ENCODE measurements at places on chromosomes 6 and 20.
A peak's percentile ranks its signal among the peaks of the same experiment; 100 is the strongest.

GRCh38 chr20:38392356-38392755 lies 42.8 kb downstream of the SNHG17 start:
- no peak for DNase-seq

- DNase-seq, result peak; percentile 70
Measured at GRCh38 chr6:45049188-45049843, 278.8 kb upstream of the RUNX2 start.

GRCh38 chr6:112061605-112062004 lies 7.7 kb downstream of the CCN6 start:
- DNase-seq, result peak; percentile 68

- DNase-seq, result no peak
Measured at GRCh38 chr6:107757910-107758309, 66.2 kb downstream of the SCML4 start.

DNA sequence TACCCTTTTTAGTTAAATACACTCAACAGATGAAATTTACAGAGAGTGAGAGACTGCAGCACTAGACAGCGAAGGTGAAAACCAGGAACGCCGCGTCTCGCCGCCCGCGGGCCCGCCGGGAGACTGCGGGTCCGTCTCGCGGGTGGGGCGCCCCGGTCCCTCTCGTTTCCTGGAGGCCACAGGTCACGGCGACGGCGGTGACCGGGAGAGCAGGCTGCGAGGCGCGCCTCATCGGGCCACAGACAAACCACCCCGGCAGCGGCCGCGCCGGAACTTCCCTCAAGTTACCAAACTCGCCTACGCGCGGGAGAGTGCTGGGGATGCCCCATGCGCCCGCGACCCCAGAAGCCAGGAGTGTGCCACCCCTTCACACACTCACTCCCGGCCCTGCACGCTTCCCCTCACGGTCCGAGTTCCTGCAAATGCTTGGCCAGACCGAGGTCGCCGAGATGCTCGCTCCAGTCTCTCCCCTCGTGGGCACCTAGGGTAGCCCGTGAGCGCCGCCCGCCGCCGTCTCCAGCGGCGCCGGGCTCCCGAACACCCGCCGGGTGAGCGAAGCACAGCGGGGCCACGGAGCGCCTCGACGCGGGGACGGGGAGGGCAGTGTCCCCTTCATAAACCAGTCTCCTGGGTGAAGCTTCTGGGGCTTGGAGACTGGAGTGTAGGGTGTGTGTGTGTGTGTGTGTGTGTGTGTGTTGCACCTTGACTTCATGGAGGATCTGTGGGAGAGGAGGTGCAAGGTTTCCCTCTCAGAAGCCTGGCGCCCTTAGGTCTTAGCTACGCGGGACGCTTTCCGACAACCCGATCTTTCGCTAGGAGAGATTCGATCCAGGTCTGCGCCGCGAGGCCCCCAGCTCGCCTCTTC lies 1.4 kb downstream of the BACH2 start:
- no peak for DNase-seq

- DNase-seq, result no peak
Measured at GRCh38 chr20:31681769-31682168, 40.9 kb downstream of the BCL2L1 start.

GRCh38 chr6:112004201-112005012 lies 49.5 kb upstream of the CCN6 start:
- no peak for DNase-seq

GRCh38 chr6:129711271-129711631 lies 1.3 kb upstream of the ARHGAP18 start:
- no peak for DNase-seq

DNA sequence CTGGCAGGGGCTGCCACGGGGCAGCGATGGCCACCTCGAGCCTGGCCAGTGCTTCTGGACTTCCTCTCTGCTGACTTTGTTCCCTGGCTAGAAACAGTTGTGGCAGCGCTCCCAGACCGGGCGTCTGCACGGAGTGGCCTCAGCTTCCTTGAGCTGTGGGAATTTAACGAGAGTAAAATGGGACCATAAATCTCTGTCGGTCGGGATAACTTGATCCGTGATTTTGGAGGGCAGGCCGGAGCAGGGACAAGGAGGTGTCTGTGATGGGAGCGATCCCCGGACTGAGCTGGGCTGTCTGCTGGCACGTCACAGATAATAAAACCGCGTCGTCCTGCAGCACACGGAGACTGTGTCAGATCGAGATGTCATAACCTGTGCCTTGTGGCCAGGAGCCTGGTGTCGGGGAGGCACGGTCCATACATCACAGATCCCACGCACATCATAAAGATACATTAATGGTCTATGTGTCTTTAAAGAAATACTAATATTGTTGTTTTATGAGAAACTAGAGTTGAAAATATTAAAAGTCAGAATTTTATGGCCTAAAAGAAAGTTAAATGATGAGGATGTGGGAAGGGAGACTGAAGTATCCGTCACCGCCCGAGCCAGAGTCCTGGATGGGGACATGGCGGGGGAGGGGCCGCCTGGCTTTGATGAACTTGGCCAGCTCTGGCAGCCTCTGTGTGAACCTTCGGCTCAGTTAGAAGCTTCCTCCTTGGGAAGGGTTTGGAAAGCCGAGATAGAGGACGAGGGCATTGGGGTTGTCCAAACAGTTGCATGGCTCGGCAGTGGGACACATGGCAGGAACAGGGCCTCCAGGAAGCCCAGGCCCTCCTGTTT lies 6.5 kb upstream of the RBBP8NL start:
- DNase-seq, result no peak

DNA sequence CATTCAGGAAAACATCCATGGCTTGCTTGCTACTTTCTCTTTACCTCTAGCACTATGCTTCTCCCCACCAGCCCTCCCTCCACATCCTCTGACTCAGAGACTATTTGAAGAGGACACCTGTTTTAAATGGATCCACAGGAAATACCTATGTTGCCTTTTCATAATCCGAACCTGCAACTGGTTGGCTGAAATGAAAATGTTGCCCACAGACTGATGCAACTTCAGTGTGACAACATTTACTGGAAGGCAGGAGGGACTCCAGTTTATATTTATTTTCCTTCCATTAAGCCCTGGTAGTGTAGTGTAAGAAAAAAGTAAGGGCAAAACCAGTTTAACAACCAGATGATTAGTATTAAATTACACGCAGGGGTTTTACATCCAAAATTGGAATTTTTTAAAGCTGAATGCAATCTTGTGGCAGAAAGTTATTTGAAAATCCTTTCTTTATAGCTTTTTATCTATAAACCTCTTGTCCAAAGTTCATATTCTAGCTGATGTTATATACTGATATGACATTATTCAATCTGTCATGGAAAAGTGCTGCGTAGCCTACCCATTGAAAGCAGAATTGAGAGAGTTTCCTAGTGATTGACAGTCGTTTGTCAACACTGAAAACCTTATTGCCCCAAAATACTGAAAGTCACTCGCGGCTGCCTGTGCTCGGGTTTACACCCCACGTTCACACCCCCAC lies 881 bp upstream of the AIG1 start:
- peak; percentile 96 for DNase-seq

- peak; percentile 55 for DNase-seq
Measured at GRCh38 chr6:147201885-147202515, 2.2 kb upstream of the STXBP5 start.

GRCh38 chr6:42043787-42044475 lies 6.4 kb upstream of the TAF8 start:
- peak; percentile 61 for DNase-seq

DNA sequence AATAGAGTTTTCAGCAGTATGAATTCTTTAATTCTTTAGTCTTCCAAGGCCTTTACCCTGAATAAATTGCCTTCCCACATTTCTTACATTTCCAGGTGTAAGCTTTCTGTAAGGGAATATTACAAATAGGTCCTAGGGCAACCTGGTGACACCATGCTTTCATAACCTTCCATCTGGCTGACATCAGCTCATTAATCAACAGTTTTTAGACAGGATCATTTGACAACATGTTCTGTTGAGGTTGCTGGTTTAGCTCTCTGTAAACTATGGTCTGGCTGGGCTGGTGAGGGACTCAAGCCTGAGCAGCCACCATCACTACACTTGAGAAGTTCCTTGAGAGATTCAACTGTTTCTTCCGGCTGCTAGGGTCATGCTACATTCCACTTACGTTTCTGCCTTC lies 19.2 kb downstream of the FAM229B start:
- no peak for DNase-seq

DNA sequence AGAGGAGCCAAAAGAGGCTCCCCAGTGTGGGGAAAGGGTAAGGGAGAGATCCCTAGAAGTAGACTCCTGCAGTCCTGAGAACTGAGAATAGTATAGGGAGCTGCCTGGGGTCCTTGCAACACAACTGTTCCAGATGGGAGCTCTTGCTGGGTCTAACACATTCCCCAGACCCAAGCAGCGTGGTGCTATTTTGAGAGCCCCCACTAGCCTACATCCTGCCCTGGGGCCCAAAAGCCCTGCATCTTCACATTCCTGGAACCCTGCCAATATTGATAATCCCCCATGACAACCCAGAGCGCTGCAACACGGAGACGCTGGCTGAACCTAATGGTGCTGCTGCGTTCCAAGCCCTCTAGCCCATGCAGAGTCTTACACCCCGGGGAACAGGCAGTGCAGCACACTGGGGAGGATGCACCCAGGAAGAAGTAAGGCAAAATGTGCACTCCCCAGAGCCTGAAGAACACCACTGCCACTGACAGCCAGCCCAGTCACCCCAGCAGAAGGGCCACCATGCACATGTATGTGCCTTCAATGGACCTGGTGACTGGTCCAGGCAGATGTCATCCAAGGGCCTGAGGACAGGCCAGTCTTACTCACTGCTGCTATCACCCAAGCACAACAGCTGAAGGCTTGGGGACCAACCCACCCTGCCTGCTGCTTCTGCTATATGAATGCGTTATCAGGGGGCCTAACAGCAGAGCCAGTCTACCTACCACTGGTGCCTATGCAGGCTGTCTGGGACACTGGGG lies 7.0 kb upstream of the RNF217 start:
- DNase-seq, result no peak

GRCh38 chr6:55897346-55897745 lies 22.0 kb upstream of the BMP5 start:
- DNase-seq, result no peak

DNA sequence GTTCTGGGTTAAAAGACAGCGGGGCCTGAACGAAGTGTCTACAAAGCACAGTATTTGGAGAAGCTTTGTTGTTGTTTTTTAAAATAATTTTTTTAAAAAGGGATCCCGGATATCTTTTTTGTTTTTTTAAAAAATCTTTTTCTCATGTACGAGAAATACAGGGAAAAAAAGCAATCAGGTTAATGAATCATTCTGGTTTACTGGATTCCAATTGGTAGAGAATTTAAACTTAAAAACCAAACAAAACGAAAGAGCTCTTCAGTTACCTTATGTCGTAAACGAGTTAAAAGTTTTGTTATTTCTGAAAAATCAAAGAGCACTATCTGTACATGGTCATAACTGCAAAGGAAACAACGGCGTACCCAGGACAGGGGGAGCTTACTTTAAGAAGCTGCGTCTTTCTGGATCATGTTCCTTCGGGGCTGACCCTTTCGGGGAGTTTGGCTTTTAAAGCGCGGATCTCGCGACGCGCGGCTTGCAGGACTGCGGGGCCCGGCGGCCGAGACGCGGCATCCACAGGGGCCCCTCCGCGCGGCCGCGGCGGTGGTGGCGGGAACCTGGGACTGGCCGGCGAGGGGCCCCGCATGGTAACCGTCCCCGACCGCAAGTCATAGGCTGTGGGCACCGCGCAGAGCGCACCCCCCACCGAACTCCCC lies 927 bp downstream of the IL20RA start:
- DNase-seq, result peak; percentile 16

- no peak for DNase-seq
Measured at GRCh38 chr6:163496205-163496604, 81.7 kb downstream of the QKI start.

- no peak for DNase-seq
Measured at GRCh38 chr20:50259705-50260478, 69.3 kb downstream of the CEBPB start.

GRCh38 chr6:28974505-28974904 lies 30.6 kb downstream of the ZNF311 start:
- DNase-seq, result no peak

- no peak for DNase-seq
Measured at GRCh38 chr20:19327401-19327800, 115.0 kb downstream of the SLC24A3 start.

GRCh38 chr6:4568138-4568537 lies 208.1 kb upstream of the CDYL start:
- no peak for DNase-seq

DNA sequence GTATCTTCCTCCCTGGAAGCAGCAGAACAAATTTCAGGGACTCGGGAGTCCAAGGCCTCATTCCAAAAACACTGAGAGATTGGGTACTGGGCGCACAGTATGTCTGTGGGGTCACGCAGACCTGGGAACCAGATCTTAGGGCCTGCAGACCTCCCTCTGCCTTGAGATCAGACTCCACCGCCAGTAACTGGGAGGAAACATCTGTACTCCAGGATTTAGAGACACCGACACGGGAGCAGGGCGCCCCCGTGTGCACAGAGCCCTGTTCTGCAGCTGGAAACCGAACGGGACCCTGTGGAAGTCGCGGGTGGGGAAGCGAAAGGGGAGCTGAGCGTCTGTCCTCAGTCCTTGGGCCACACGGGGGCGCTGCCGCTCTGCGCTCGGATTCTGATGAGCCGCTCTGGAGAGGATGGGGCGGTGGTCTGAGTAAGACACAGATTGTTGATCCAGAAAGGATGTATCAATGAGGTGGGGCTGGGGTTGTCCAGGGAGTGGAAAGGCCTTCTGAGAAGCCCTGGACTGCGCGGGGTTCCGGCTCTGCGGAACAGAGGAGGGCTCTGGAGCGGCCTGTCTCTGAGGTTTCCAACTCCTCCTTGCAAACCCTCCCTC lies 35.7 kb upstream of the HLA-E start:
- DNase-seq, result peak; percentile 68

DNA sequence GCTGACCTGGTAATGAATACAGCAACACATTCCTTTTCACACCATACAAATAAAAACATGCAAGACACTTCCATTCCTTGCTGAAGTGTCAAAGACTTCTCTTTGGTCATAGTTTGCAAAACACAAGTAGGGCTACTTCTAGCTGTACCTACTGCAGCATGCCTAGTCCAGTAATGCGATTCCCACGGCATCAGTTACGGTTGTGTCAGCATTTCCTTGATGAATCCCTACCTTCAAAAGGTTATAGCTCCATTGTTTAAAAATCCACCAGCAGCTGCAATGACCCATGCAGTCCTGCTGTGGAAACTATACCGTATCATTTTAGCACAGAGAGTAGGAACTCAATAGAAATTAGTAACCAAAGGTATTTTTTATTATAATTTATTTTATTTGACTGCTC lies 1371.5 kb downstream of the EPHA7 start:
- peak; percentile 15 for DNase-seq

DNA sequence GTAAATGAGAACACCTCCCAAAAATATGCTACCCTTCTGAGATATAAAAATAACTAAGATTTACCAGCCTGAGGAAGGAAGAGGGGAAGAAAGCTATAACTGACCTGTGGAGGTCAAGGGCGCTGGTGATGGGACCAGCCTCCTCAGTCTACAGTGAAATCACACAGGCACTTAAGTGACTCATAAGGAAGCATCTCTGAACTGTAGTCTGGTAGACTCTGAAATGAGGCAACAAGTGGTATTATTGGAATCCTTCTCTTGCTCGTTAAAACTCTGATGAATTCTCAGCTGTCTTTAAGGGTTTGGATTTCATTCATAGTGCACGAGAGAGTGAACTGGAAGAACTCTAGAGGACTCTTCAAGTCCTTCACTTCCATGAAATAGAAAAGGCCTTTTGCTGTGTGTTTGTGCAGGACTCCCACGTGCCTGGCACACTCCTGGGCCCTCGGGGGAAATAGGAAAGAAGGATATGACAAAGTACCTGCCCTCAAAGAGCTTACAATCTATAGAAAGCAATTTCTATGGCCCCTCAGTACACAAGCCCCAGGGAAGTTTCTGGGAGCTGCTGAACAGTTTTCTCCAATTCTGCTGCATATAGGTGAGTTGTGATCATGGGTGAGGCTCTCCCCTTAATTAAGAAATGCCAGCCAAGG lies 231.8 kb upstream of the RREB1 start:
- DNase-seq, result peak; percentile 91

GRCh38 chr6:170165085-170165470 lies 125.8 kb downstream of the DLL1 start:
- DNase-seq, result no peak

All from renal cortical epithelial cell (primary cell).